CD4-positive, alpha-beta T cell treated with Interleukin-15 for 4 hours (primary cell): ENCODE measurements at places on chromosomes 6 and 20.

DNA sequence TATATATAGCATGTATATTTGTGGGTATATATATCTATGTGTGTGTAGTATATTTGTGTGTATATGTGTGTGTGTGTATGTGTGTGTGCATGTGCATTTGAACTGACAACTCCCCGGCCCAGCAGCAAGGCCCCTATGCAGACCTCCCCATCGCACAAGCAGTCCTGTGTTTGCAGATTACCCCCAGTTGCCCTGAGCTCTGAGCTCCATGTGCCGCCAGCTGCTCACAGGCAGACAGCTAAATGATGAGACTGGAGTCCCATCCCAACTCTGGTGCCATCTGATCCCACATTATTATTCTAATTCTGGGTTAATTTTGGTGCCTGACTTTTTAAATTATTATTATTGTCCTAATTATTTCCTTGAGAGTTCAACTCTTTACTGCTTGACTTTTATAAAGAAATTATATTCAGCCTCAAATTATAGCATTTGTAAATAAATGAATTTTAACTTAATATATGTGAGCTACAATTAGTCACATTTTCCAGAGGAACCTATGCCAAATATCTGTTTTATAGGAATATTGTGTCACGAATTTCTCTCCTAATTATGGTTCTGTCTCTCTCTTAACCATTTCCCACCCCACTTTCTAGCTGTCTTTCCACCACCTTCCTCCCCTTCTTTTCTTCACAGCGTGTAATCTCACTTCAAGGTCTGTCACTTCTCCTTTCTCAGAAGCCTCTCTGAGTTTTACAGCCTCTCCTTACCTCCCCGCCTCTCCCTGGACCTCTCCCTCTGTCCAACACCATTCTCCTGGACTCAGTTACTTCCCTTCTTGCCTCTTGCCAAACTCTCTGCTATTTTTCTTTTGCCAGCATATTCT lies 90.6 kb upstream of the SYNDIG1 start:
- DNase-seq = no peak

DNA sequence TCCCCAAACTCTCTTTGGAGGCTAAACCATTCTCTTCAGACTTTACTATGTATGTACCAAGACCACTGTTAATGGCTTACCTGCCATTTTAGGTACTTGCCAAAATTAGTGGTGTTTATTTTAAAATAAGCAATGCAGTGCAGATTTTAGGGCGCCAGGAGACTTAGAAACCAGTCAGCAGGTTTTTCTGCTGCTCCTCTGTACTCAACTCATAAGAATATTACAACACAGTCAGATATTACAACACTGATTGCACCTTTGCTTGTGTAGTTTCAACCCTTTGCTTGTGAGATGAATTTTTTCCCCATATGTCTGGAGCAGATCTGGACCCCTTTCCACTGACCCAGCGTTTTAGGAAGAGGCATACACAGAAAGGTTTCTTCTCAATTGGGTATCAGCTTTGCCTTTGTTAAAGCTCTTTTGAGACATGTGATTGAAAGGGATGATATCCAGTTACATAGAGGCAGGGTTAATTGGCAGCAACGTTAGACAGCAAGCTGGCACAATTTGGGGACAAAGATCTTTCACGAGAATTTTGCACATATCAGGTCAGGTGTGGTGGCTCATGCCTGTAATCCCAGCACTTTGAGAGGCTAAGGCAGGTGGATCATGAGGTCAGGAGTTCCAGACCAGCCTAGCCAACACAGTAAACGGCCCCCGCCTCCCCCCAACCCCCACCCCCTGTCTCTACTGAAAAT lies 6.2 kb downstream of the TTPAL start:
- no peak for DNase-seq

DNA sequence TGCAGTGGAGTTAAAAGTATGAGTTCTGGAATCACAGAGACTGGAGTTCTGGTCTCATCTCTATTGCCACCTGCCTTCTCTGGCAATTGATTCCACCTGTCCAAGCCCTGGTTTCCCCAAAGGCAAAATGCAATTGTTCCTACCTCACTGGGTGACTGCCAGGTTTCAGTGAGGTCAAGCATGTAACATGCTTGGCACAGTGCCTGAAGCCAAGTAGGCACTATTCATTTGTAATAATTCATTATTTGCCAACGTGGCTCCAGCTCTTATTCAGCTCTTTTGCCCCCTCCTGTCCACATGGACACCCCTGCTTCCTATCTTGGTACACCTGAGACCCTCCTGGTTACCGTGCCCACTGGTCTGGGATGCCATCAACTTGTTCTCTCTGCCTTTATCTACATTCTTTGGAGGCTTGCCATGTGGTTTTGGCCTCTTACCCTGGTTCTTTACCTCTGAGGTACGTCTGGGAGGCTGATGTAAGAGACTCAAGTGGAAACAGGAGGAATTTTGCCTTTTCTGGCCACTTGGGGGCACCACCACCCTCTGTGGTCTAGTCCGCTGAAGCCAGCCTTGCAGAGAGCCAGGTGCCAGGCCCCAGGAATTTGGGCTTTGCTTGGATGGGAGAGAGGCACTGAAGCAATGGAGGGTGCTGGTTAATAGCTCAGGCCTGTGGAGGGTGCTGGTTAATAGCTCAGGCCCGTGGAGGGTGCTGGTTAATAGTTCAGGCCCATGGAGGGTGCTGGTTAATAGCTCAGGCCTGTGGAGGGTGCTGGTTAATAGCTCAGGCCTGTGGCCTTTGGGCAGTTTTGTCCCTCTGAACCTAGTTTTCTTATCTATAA lies 1.7 kb downstream of the KCNK15 start:
- peak; percentile 32 for DNase-seq

DNA sequence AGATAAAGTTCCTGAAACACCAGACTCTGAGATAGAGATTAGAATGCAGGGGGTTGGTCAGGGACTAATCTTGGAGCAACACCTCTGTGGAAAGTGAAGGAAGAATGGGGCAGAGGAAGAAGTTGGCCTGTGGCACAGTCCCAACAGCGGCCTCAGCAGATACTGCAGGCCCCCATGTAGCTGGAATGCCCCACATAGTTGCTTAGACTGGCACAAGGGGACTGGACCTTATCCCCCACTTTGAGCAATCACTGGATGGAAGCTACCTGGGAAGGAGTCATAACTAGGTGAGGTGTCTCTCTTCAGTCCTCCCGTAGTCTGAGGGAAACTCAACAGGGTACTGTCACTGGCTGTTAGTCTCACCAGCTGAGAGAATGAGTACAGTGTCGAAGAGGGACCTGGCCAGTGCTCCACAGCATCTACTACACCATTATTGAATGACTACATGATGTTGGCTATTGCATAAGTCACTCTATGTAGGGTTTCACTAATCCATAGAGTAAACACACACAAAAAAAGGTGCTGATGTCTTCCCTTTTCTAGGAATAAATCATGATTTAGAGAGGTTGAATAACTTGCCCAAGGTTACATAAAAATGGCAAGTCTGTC lies 47.5 kb downstream of the ADGRG6 start:
- DNase-seq = no peak

GRCh38 chr6:157708933-157709332 lies 114.1 kb upstream of the SNX9 start:
- no peak for DNase-seq

GRCh38 chr6:124983383-124984083 lies 21.3 kb downstream of the RNF217 start:
- DNase-seq = no peak

DNA sequence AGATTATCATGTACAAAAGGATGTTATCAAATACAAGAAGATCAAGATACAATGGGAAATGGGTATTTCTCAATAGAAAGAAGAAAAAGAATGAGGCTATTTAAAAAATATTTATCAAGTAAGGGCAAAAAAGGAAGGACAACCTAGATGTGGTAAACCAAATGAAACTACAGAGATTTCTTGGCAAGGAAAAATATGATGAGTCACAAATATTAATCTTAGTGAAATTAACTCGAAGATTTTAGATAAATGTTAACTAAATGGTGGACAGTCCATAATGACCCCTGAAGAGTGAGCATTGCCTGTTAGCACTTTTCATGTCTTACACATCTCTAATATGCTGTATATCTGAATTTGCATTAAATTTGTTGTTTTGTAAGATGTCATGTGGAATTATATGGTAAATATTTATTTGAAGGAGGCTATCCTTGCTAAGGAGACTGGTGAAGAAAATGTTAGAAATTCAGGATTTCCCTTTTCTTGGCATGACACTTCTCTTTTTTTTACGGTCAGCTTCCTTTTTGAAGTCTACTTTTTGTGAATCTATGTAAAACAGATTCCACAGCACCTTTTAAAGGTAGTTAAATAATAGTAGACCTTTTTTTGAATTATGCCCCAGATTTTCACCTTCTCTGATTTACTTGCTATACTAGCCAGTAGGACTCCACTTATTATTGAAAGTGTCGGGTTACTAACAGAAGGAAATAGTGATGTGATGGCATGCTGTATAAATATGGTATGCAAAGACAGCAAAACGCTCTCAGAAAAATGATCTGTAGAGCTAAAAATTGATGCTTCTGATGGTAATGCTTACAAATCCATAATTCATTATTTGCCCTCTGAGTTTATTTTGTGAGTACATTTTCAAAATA lies 120.5 kb downstream of the HIVEP1 start:
- DNase-seq = no peak

DNA sequence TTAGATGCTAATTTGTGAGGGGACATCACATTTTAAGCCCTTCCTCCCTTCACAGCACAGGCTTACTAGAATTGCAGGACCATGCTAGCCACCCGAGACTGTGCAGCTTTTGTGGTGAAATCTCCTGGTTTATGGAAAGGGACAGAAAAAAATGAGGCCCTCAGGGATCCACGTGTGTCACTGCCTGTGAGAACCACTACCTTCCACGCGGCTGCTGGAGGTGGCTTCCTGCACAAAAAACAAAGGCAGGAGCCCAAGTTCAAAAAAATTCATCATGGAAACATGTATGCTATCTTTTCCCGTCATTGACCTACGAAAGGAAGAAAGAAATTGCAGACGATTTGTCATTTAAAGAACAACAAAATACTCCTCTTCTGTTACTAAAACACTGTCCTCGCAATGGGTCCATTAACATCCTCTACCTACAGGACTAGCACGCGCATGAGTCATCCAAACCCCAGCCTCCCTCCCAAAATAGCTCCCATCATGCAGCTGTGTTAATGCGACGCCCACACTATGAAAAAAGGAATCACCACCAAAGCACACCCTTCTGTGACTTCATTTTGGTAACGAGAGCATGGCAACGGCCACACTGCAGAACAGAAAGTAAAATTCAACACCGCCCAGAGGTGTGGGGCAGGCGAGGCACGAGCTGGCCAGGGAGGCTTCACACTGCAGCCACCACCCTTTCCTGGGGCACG lies 45.7 kb downstream of the RAMACL start:
- peak; percentile 81 for DNase-seq

DNA sequence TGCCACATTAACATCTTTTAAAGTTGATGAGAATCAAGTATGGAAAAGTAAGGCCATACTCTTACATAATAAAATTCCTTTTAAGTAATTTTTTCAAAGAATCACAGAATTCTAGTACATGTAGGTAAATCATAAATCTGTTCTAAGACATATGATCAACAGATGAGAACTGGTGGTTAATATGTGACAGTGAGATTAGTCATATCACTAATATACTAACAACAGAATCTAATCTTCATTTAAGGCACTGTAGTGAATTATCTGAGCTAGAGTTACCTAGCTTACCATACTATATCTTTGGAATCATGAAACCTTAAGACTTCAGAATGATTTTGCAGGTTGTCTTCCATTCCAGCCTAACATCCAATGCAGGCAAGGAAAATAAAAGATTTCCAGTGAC lies 11.6 kb downstream of the PLN start:
- peak; percentile 9 for DNase-seq

- no peak for DNase-seq
These were observed 80.6 kb downstream of the CDYL start for GRCh38 chr6:4856785-4857184.

DNA sequence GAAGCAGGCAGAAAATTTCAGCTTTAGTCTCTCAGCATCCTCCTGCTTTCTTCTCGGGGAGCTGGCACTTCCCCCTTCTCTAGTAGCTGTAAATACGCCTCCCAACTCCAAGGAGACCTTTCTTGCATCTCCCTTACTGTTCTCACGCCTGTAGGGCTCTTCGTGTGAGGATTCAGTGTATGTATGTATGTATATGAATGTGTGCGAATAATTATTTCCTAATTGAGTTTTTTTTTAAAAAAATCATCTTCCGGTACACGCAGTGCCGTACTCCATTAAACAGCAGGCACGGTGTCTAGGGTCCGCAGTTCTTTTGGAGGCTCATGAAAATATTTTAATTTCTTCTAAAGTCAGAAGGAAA lies 85.4 kb downstream of the HFE start:
- no peak for DNase-seq

- DNase-seq = no peak
These were observed 35.6 kb downstream of the CNKSR3 start for GRCh38 chr6:154474648-154475428.

- no peak for DNase-seq
These were observed 181.3 kb upstream of the GMDS start for GRCh38 chr6:2426561-2427340.

DNA sequence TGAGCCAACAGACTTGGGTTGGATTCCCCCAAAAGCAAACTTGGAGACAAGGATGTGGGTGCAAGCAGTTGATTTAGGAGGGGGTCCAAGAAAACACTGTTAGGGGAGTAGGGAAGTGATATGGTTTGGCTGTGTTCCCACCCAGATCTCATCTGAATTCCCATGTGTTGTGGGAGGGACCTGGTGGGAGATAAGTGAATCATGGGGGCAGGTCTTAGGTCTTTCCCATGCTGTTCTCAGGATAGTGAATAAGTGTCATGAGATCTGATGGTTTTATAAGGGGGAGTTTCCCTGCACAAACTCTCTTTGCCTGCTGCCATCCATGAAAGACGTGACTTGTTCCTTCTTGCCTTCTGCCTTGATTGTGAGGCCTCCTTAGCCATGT lies 542.6 kb downstream of the DHX35 start:
- DNase-seq = no peak

DNA sequence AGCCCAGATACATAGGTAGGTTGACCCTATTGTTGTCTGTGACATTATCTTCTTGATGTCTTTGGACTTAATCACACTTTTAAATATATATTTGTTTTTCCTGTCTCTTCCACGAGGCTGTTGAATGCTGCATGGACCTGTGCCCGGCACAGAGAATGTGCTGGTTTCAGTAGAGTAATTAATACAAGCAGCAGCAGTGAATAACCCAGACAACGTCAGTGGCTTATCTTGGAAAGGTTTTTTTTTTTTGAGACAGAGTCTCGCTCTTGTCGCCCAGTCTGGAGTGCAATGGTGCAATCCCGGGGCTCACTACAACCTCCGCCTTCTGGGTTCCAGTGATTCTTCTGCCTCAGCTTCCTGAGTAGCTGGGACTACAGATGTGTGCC lies 108.2 kb downstream of the CDH26 start:
- no peak for DNase-seq
